ENCODE measurements at places on chromosomes 1 and 21. TPM values are rescaled to one million over a fixed set of nuclear protein-coding genes. Genes with fewer than 3 reads are reported as not detected.
A peak's percentile ranks its signal among the peaks of the same experiment; 100 is the strongest.

The SV2A gene
- 18.6 TPM for total RNA-seq

The SPRR2B gene
- not detected for total RNA-seq

The ACTL8 gene
- total RNA-seq = not detected

The ASCL5 gene
- total RNA-seq = not detected

The CAPZA1 gene
- total RNA-seq = 242 TPM

The ZNHIT6 gene
- total RNA-seq = 24.6 TPM

The OR2T12 gene
- total RNA-seq = not detected

The ARMH1 gene
- total RNA-seq = 99.8 TPM

The SIM2 gene
- 0.47 TPM for total RNA-seq

The LCE1D gene
- total RNA-seq = not detected

The RAB42 gene
- total RNA-seq = 0.27 TPM

- H3K27ac ChIP-seq = no peak overlapping the region
- H3K4me3 ChIP-seq = no peak overlapping the region
- H3K4me1 ChIP-seq = no peaks in the 10 kb centered on the region
- H3K27me3 ChIP-seq = peaks cover 1% of the 10 kb centered on the region
Observed at GRCh38 chr1:56123421-56123820, 455.9 kb downstream of the PLPP3 start.

- no peak overlapping the region for H3K27ac ChIP-seq
- no peaks in the 10 kb centered on the region for H3K36me3 ChIP-seq
- no peak overlapping the region for H3K4me3 ChIP-seq
- H3K27me3 ChIP-seq = peaks cover 2% of the 10 kb centered on the region
Observed at GRCh38 chr1:177913762-177914540, 55.9 kb downstream of the SEC16B start.

- no peak overlapping the region for H3K4me3 ChIP-seq
- DNase-seq = no peak
- no peak overlapping the region for H3K27ac ChIP-seq
- H3K27me3 ChIP-seq = peaks cover 37% of the 10 kb centered on the region
- H3K36me3 ChIP-seq = no peaks in the 10 kb centered on the region
- peaks cover 19% of the 10 kb centered on the region for H3K4me1 ChIP-seq
Observed at GRCh38 chr1:150259758-150260669, 2.4 kb downstream of the CA14 start.

- no peak overlapping the region for H3K4me3 ChIP-seq
- peaks cover 31% of the 10 kb centered on the region for H3K4me1 ChIP-seq
- H3K27me3 ChIP-seq = no peaks in the 10 kb centered on the region
- DNase-seq = no peak
- peaks cover 44% of the 10 kb centered on the region for H3K36me3 ChIP-seq
- no peak overlapping the region for H3K27ac ChIP-seq
Observed at GRCh38 chr1:183517401-183517800, 45.1 kb downstream of the SMG7 start.

DNA sequence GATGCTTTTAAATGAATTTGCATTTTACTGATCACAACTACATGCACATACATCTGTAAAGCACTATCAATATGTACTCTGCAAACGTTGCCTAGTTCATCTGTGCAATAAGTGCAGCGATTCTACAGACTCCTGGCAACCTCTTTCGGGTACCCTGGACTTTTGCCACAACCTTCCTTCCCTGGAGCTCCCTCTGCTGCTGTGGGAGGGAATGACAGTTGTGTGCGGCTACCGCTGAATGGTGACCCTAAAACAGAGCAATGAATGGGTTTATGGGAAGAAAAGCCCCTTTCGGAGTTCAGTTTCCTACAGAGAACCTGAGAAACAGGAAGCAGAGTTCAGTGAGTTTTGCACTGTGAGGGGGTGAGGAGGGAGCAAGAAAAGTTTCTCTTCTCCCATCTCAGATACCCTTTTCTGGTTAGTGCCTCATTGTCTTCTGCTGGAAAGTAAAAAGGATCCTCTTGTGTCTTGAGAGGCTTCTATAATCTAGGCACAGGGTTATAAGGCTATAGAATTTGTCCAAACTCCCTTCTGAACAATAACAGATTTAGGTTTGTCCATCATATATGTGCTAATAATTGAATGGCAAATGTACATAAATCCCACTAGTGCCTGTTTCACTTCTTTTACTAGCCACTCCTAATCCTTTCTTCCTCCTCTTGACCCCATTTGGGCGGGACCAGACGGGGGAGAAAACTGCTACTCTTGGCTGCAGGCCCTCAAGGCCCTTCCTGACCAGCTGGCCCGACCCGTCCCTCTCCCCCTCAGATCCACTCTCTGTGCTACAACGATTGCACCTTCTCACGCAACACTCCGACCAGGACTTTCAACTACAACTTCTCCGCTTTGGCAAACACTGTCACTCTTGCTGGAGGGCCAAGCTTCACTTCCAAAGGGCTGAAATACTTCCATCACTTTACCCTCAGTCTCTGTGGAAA, 19.8 kb upstream of the SARS1 start:
- H3K4me3 ChIP-seq = no peak overlapping the region
- peaks cover 21% of the 10 kb centered on the region for H3K4me1 ChIP-seq
- H3K27ac ChIP-seq = no peak overlapping the region
- peaks cover 11% of the 10 kb centered on the region for H3K36me3 ChIP-seq
- DNase-seq = peak; percentile 55

DNA sequence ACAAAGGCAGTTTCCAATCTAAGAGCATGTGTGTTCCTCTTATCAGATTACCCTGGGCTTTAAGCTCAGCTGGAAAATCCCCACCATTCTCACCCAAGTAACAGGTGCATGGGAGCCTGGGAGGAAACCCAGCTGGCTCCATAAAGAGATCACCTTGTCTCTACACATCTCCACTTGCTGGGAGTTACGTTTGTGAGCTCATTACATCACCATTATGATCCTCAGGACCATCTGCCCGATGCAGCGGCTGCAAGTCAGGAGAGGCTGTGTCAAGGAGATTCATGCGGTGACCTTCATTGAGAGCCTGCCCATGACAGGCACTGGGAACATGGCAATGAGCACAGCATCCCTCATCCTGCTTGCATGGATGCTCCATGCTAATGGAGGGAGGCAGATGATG, 618.0 kb downstream of the NPHP4 start:
- no peak overlapping the region for H3K27ac ChIP-seq
- no peak overlapping the region for H3K4me3 ChIP-seq
- H3K27me3 ChIP-seq = peaks cover 6% of the 10 kb centered on the region
- H3K4me1 ChIP-seq = peaks cover 23% of the 10 kb centered on the region

GRCh38 chr1:115546846-115547245, 94.9 kb upstream of the VANGL1 start:
- no peaks in the 10 kb centered on the region for H3K4me1 ChIP-seq
- no peaks in the 10 kb centered on the region for H3K36me3 ChIP-seq
- no peaks in the 10 kb centered on the region for H3K27me3 ChIP-seq
- DNase-seq = no peak

GRCh38 chr1:3954170-3955169, 54.4 kb upstream of the C1orf174 start:
- H3K36me3 ChIP-seq = no peaks in the 10 kb centered on the region
- no peaks in the 10 kb centered on the region for H3K27me3 ChIP-seq
- no peak for DNase-seq
- H3K4me1 ChIP-seq = no peaks in the 10 kb centered on the region
- H3K27ac ChIP-seq = no peak overlapping the region

- peaks cover 69% of the 10 kb centered on the region for H3K4me1 ChIP-seq
- H3K27ac ChIP-seq = peak overlapping the region; percentile 98
- H3K27me3 ChIP-seq = no peaks in the 10 kb centered on the region
- peaks cover 33% of the 10 kb centered on the region for H3K36me3 ChIP-seq
- H3K4me3 ChIP-seq = peak overlapping the region; percentile 93
- DNase-seq = peak; percentile 18
Observed at GRCh38 chr1:113872219-113872935, 865 bp upstream of the PTPN22 start.

GRCh38 chr1:36411674-36412648, 14.3 kb upstream of the LSM10 start:
- H3K36me3 ChIP-seq = peaks cover 7% of the 10 kb centered on the region
- H3K27me3 ChIP-seq = peaks cover under 1% of the 10 kb centered on the region
- peak; percentile 63 for DNase-seq
- peak overlapping the region; percentile 84 for H3K27ac ChIP-seq

- no peak overlapping the region for H3K4me3 ChIP-seq
- H3K27me3 ChIP-seq = no peaks in the 10 kb centered on the region
- H3K36me3 ChIP-seq = peaks cover 16% of the 10 kb centered on the region
- DNase-seq = no peak
- H3K4me1 ChIP-seq = no peaks in the 10 kb centered on the region
- no peak overlapping the region for H3K27ac ChIP-seq
Observed at GRCh38 chr1:167373986-167374385, 144.3 kb downstream of the CD247 start.

DNA sequence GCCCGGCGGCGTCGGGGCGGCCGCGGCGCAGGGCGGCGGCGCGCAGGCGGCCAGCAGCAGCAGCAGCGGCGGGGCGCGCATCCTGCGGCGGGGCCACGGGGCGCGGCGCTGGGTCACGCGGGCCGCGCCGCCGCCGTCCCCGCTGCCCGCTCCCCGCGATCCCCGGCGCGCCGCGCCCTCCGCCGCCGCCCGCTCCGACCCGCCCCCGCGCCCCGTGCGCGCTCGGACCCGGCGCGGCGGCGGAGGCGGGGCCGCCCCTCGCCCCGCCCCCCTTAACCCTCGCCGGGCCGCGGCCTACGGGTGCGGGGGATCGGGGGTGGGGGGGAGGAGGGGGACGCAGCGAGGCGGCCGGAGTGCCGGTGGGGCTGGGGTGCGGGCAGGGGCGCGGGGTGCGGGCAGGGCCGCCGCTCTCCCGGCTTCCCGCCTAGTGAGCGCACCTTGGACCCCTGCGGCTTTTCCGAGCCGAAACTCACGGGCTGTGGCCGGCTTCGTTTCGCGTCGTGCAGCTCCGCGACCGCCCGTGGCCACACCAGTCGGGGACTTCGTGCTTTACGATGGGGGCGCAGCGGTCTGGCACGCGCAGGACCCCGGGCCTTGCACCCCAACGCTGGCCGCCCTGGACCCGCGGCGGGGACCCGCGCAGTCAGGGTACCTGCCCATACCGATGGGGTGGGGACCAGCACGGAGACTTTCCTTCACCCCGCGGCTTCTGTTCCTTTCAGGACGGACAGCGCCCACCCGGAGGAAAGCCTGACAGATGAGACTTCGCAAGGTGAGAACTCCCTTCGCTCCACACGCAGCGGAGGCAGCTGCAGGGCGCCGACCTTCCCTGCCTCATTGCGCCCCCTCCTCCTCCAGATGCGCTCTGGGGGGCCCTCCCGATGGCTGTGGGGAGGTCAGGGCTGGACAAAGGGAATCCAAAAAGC, at the start of gene FNDC10:
Gene FNDC10, minus strand, starts transcription at position 201 of the 926 bp plus-strand sequence. Its CDS starts 120 bp downstream, at position 81.
- no peaks in the 10 kb centered on the region for H3K4me1 ChIP-seq
- H3K27me3 ChIP-seq = peaks cover 3% of the 10 kb centered on the region
- H3K36me3 ChIP-seq = no peaks in the 10 kb centered on the region

DNA sequence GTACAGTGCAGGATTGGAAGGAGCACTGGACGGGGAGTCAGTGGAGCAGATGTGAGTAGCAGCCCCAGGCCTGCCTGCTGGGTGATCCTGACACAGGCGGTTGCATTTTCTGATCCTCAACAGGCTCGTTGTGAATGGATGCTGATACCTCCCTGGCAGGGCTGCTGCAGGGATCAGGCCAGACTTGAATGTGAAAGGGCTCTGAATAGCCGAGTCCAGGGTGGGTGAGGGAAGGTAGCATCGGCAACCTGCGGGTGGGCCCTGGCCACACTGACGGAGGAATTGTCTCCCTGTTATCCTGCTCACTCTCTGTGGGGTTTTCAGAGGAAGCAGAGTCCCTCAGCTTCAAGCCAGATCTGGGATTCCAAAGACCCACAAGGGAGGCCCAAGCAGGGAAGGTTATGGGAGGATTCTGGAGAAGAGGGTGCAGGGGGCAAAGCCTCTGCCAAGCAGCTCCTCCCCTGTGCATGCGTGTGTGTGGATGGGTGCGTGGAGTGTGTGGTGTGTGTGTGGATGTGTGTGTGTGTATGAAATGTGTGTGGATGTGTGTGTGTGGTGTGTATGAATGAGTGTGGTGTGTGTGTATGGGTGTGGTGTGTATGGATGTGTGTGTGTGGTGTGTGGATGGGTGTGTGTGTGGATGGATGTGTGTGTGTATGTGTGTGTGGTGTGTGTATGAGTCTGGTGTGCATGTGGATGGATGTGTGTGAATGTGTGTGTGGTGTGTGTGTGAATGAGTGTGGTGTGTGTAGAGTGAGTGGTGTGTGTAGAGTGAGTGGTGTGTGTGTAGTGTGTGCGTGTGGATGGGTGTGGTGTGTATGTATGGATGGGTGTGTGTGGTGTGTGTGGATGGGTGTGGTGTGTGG, 100.3 kb downstream of the UBIAD1 start:
- H3K27me3 ChIP-seq = peaks cover 9% of the 10 kb centered on the region
- H3K27ac ChIP-seq = no peak overlapping the region
- no peak overlapping the region for H3K4me3 ChIP-seq
- H3K36me3 ChIP-seq = no peaks in the 10 kb centered on the region

GRCh38 chr1:26544126-26544525, 14.6 kb downstream of the RPS6KA1 start:
- H3K4me3 ChIP-seq = peak overlapping the region; percentile 86
- no peak for DNase-seq
- peak overlapping the region; percentile 95 for H3K27ac ChIP-seq
- no peaks in the 10 kb centered on the region for H3K27me3 ChIP-seq
- peaks cover 37% of the 10 kb centered on the region for H3K36me3 ChIP-seq

DNA sequence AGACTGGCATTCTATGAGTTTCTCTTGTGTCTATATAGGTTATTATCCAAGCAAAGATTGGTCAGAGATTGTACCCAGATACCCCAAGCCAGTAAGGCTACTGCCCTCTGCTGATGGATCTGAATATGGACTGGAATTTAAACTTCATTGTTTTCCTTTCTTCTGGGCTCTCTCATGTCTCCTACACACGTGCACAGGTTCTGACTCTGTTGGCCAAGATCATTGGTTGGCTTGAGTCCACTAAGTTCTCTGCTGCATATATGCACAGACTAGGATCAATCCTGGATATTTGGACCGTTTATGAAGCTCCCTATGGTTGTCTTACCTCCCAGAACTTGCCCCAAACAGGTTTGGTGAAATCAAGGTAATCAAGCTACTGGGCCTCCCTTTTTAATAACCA, 69.7 kb downstream of the CC2D1B start:
- H3K27ac ChIP-seq = no peak overlapping the region
- no peaks in the 10 kb centered on the region for H3K36me3 ChIP-seq
- no peaks in the 10 kb centered on the region for H3K4me1 ChIP-seq
- DNase-seq = no peak
- H3K4me3 ChIP-seq = no peak overlapping the region

DNA sequence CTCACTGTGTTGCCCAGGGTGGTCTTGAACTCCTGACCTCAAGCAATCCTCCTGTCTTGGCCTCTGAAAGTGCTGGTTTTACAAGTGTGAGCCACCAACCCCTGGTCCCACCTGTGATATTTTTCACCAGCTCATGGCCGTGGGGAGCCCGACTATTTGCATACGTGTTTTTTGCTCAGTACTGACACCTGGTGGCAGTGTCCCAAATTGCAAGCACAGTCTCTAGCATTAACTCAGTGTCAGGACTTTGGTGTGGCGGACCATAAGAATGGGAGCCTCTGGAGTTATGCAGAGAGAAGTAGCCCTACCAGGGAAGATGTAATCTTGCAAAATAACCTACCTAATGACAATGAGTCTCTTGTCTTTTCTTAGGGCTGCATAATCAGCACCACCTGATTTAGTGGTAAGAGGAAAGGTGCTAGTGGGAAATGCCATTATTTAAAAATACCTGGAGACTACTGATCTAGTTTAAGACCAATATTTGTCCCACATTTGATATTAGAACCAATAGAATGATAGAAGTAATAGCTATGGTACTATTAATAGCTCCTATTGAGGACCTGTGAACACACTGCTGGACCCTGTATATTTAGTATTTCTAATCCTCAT, 305.4 kb downstream of the DISC1 start:
- H3K27ac ChIP-seq = no peak overlapping the region
- no peaks in the 10 kb centered on the region for H3K4me1 ChIP-seq
- no peak for DNase-seq
- H3K4me3 ChIP-seq = no peak overlapping the region
